ENCODE measurements at places on chromosomes 5 and 9.
A peak's percentile ranks its signal among the peaks of the same experiment; 100 is the strongest.

DNA sequence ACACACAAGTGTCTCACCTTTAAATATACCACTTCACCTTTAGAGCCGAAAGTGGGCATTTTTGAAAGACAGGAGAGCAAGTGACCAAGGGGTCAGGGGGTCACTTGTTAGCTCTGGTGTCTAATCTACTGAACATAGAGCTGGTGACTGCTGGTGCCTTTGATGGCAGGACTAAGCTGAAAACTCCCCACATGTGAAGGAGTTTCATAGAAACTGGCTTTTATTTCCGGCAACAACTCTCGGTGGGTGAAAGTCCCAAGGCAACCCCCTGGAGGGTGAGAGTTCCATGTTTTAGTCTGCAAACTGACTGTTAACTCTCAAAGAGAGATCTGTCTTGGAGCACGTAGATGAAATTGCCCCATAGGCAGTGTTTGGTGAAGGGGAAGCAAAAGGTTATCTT, 466.9 kb downstream of the DMRTA1 start:
- DNase-seq = no peak

- peak; percentile 69 for DNase-seq
Observed at GRCh38 chr5:16791036-16791705, 144.9 kb downstream of the MYO10 start.

DNA sequence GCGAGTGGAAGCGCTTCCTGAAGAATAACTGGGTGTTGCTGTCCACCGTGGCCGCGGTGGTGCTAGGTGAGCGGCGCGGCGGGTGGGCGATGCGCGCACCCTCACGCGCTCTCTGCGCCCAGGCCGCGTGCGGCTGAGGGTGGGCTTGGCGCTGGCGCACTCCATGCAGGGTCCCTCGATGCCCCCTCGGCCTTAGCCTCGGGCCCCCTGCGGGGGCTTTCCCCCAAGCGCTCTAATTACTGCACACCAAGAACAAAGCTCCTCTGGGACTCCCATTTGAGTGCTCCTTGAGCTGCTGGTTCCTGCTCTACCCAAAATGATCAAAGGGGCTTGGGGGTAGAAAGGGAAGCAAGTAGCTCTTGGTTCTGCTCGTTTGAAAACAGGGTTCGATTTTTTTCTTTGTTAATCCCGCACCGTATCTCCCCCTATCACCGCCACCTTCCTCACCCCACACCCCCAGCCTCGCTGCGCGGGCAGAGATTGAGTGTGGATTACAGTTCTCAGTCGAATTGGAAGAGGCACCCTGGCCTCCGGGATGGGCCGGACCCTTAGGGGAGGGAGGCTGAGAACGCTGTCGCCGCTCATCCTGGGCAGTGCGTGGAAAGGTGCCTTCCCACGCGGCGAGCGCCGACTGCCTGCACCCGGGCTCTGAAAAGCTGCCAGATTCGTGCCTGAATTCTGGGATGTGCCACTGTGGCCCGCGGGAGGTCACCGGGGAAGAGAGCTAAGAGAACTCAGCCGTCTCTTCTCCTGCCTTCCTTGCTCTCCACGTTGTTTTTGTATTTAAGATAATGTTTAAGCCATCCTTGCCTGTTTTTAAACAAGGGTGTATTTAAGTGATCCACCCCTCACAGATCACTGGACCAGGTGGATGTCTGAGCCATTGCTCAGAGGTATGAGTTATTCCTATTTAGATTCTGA, 697 bp downstream of the SLC1A1 start:
- peak; percentile 1 for DNase-seq

DNA sequence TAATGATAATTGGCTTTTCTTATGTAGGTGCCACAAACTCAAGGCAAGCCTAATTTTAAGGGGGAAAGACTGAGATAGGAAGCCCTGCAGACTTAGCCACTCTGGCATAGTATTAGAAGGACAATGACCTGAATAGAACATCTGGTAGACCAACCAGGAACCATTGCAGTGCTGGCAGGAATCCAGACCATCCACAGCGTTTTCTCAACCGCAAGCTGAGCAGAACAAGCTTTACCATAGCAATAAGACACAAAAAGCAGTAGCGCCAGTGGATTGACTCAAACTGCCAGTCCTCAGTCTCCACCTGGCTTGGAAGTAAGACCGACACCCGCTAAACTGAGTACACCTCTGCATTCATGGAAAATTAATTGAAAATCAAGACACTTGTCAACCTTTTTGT, 141.3 kb upstream of the LPAR1 start:
- no peak for DNase-seq

- DNase-seq = no peak
Observed at GRCh38 chr9:74762950-74763349, 124.8 kb downstream of the TRPM6 start.
